ENCODE measurements at places on chromosomes 1 and 21.

- DNase-seq, result no peak
Measured at GRCh38 chr1:37068897-37069296, 34.6 kb upstream of the GRIK3 start.

DNA sequence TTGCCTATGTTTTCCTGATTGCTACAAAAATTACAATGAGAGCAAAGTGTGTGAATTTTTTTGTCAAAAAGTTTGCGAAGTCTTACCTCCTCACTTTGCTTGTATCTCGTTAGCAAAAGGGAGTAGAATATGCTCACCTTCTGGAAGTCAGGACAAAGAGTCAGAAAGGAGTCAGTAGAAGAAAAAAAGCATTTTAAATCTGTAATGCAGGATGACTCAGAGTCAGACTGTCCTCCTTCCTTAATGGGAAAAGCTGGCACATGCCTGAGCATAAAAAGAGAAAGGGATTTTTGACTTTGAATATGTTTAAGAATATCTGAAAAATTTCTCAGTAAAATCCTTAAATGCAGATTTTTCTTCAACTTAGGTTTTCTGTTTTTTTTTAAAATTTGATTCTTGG, 14.2 kb upstream of the VN1R5 start:
- no peak for DNase-seq

- DNase-seq, result peak; percentile 54
Measured at GRCh38 chr1:242454262-242455051, 70.0 kb downstream of the PLD5 start.

DNA sequence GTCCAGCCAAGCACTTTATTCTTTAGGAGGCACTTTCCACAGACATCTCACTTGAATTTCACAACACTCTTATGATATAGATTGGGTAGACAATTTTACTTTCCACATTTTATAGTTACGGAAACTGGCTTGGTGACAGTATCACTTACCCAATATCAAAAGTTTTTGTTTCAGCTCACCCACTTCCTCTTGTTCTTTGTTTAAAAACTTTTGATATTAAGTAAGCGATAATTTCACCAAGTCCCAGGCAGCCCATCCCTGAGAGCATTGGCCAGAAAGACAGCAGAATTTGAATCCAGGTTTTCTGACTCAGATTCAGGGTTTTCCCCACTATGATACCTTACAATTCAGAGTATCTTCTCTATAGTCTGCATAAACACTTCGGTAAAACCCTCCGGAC, 60.0 kb downstream of the LRIG2 start:
- DNase-seq, result no peak

GRCh38 chr21:45153358-45154318, 79.3 kb downstream of the ADARB1 start:
- no peak for DNase-seq

DNA sequence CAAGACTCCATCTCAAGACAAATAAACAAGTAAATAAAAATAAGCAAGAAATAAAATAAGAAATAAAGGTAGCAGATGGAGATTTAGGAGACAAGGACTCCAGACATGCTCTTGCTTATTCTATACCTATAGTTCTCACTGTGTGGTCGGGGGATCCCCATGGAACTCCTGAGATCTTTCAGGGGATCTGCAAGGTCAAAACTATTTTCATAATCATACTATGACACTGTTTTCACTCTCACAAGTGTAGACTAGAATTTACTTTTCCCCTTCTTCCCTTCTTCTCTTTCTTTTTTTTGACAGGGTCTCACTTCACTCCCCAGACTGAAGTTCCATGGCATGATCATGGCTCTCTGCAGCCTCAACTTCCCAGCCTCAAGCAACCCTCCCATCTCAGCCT, 29.8 kb upstream of the NLRP3 start:
- no peak for DNase-seq

- no peak for DNase-seq
Measured at GRCh38 chr1:54376430-54377039, 29.7 kb downstream of the SSBP3 start.

DNA sequence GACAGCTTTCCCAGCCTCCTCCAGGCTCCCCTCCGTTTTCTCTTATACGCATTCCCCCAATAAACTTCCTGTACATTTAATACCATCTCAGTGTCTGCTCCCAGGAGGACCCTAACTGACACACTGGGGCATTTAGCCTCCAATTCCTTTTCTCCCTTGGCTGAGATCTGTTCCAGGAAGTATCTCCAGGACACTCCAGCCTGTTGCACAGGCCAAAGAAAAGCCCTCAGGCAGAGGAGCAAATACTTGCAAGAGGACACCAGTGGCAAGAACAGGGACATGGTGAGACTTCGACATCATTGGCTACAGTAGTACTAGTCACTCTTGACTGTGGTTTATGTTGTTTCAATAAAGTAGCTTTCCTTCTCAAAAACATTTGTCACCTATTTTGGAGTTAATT, 4.7 kb upstream of the SYNJ1 start:
- DNase-seq, result no peak

GRCh38 chr1:15386164-15386749, 23.4 kb upstream of the EFHD2 start:
- no peak for DNase-seq

DNA sequence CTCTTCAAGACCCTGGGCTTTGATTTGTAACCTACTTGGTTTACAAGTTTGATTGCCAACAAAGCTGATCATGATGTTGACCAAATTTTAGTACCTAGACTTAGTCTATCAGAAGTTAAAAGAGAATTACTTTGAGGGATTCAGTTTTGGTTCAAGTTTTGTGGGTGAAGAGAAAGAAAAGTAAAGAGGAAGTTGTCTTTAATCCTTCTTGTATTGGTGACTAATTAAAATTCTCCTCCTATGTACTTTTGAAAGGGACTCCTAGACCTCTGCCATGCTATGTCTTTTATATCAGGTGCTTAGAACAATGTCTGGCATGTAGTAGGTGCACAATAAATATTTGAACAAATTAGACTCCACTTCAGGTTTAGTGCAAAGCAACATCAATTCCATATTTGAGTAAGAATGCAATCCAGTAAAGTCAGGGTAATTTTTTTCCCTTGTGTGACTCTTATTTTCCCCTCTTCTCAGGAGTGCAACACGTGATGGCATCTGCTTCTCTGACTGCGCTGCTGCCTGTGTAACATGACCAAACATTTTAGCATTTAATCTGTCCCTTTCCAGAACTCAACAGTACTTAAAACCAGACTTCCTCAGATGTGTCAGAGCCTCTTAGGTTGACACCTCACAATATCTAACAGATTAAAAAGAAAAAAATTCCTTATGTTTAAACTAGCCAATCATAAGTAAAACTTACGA, 41.1 kb upstream of the KCNQ4 start:
- DNase-seq, result no peak

GRCh38 chr1:169148472-169149252, 42.2 kb downstream of the ATP1B1 start:
- DNase-seq, result no peak

DNA sequence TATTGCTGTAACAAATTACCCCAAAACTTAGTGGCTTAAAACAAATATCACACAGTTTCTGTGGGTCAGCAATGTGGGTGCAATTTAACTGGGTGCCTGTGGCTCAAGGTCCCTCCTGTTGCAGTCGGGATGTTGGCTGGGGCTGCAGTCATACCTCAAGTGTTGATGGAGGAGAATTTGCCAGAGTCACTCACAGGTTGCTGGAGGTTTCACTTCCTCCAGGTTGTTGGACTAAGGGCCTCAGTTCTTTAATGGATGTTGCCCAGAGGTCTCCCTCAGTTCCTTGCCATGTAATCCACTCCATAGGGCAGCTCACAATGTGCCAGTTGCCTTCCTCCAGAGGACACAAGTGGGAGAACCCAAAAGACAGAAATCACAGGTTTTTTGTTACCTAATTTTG, 2.5 kb upstream of the TAF13 start:
- DNase-seq, result no peak

- DNase-seq, result no peak
Measured at GRCh38 chr1:40751802-40752201, 31.8 kb upstream of the KCNQ4 start.

DNA sequence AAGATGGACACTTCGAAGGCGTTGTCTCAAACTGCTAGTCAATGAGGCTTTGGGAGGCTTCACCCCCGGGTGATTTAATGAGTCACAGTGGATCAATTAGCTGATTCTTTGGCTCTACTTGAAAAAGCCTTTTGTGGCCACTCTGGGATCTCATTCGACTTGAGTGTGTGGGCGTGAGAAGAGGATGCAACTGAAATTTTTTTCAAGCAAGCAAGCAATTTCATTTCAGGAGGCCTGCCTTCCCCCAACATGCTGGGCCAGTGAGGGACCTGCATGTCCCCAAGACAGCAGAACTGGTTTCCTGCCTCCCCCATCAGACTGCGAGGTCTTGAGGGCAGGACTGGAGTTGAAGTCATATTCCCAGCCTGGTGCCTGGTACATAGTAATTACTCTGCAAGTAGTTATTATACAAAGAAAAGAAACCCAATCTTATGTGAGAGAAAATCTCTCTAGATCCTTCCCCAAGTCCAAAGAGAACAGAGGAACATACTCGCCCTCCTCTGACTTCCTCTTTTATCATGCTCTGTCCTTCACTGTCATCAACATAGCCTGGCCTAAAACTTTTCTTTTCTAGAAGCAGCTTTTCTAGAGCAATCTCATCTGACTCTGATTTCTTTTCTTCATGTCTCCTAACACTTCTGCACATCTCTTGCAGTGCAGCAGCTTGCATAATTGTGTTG, 22.7 kb downstream of the SYT6 start:
- DNase-seq, result no peak

DNA sequence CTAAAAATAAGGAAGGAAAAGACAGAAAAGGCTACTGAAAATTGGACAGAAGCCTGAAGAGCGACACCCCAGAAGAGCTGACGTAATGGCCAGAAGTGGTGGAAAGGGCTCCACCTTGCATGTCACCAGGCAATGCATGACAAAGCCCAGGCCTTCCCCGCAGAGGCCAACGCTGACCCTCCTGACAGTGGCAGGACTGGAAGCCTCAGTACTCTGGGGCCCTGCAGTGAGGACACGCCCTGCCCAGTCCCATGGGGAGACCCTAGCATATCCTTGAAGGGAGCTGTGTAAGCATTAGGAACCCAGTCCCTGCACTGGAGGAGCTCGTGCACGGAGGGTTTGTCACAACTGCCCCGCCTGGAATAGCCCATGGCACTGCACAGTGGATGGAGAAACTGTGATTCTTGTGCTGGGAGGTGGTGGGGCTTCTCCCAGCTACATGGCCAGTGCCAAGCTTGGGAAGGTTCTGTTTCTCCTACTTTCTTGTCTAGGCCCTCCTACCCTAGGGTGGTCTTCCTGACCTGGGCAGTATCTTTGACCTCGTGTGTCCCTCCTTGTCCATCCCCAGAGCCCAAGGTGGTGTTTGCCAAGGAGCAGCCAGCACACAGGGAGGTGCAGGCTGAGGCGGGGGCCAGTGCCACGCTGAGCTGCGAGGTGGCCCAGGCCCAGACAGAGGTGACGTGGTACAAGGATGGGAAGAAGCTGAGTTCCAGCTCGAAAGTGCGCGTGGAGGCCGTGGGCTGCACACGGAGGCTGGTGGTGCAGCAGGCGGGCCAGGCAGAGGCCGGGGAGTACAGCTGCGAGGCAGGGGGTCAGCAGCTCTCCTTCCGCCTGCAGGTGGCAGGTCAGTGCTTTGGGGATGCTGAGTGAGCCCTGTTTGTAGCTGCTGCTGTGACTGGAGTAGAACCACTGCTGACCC, 60.4 kb downstream of the OBSCN start:
- DNase-seq, result no peak

- no peak for DNase-seq
Measured at GRCh38 chr21:35023396-35024070, 25.6 kb downstream of the RUNX1 start.

- no peak for DNase-seq
Measured at GRCh38 chr21:29822064-29822463, 117.7 kb downstream of the GRIK1 start.

Data from NCI-H1105 treated with DMSO at 0.1 percent for 48 hours (cell line).